Cortex of kidney (tissue), 1 donor: ENCODE measurements at places on chromosomes 12 and 14.

- no peak for DNase-seq
Observed at GRCh38 chr14:38389681-38390080, 133.8 kb upstream of the CLEC14A start.

GRCh38 chr12:111034886-111035577 lies 114.7 kb upstream of the MYL2 start:
- DNase-seq = no peak

- no peak for DNase-seq
Observed at GRCh38 chr14:53915364-53916014, 41.1 kb downstream of the BMP4 start.

GRCh38 chr12:15393037-15393436 lies 70.7 kb downstream of the PTPRO start:
- no peak for DNase-seq

DNA sequence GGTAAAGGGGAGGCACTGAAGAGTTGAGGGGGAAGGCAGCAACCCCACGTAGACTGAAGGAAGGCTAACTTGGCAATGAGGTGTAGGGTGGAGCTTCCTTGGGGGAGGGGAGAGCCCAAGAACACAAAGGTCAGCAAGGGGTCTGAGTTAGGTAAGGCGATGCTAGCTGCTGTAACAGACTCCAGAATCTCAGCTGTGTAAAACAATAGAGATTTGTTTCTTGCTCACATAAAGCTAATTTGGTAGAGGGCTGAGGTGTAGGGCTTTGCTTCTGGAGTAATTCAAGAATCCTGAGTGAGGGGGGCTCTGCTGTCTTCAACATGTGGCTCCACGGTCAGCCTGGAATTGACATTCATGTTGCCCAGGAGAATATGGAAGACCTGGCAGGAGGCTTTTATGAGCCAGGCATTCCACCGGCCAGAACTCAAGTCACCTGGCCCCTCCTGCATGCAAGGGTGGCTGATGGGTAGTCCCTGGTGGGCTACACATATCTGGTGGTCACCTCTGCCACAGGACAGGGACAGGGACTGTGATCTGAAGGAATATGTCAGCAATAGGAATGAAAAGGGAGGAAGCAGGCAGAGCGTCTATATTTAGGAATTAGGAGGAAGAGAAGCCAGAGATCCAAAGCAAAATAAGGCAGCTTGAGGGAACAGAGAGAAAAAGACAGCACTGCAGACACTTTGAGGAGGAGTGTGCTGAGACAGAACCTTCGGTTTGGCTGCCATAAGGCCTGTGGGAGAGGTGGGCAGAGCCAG lies 153.7 kb downstream of the ZFP36L1 start:
- DNase-seq = no peak

DNA sequence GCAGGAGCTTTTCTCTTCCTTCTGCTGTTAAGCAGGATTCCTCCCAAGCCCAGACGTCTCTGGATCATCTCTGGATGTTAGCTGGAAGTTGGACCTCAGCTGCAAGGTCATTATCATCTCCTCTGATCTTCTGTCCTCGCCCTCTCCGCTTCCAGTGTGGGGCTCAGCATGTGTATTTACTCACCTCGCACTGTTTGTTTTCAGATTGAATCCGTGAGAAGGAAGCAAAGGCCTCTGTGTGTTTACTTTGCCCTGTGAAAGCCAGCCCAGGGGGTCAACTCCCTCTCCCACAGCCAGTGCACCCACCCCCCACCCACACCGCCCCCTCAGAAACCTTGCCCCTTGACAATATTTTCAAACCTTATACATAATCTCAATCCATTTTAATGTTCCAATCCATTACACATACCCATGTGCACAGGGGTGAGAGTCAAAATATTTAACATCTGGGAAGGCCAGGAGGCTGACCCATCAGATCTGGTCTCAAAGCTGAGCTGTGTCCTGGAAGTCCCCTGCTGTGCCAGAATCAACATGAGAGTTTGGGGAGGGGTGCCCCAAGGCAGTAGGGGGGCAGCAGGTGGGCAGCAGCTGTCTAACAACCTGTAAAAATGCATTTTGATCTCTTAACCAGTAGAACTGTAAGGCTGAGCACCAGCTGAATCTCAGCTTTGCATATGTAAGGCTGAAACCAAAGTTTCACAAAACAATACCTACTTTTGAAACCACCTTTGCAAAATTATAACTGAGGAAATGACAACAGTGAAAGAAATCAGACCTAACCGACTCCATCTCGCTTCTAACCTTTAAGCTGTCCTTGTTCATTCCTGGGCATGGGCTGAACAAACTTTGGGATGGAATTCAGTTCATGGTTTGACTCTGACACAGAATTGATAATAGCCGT lies 157.9 kb downstream of the ZNF664 start:
- no peak for DNase-seq

GRCh38 chr12:4860741-4861140 lies 49.0 kb upstream of the KCNA1 start:
- no peak for DNase-seq

GRCh38 chr12:132030367-132031038 lies 80.8 kb downstream of the EP400 start:
- DNase-seq = no peak

- no peak for DNase-seq
Observed at GRCh38 chr12:39443929-39444209, 949 bp upstream of the KIF21A start.

GRCh38 chr14:103891667-103892215 lies 36.5 kb upstream of the TDRD9 start:
- DNase-seq = no peak

GRCh38 chr12:53505555-53506449 lies 1.5 kb downstream of the NPFF start:
- DNase-seq = no peak

- DNase-seq = no peak
Observed at GRCh38 chr14:53857625-53858344, 98.8 kb downstream of the BMP4 start.

DNA sequence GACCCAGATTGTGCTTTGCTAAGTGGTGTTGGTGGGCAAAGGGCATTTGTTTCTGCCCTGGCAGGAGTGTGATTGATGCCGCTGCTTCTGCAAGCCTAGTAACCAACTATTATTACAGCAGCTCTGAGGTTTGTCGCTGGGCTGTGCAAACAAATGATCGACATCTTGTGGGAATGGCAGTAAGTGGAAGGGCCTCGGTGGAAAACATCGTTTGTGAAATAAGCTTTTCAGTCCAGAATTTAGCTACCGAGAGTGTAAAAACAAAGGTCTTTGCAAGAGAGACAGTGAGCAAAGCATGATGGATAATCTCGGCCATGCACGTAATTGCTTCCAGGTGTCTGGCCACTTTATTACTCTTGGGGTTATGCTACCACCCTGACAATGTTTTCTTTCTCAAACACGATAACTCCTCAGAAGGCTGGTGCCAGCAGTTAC lies 397.7 kb upstream of the PRICKLE1 start:
- DNase-seq = no peak

GRCh38 chr12:52241205-52241842 lies 8.3 kb downstream of the KRT7 start:
- DNase-seq = no peak

GRCh38 chr12:106629797-106630659 lies 47.2 kb downstream of the RFX4 start:
- no peak for DNase-seq

GRCh38 chr12:68454892-68455291 lies 122.7 kb upstream of the MDM1 start:
- DNase-seq = no peak

- no peak for DNase-seq
Observed at GRCh38 chr12:11959117-11959823, 111.5 kb upstream of the BCL2L14 start.

DNA sequence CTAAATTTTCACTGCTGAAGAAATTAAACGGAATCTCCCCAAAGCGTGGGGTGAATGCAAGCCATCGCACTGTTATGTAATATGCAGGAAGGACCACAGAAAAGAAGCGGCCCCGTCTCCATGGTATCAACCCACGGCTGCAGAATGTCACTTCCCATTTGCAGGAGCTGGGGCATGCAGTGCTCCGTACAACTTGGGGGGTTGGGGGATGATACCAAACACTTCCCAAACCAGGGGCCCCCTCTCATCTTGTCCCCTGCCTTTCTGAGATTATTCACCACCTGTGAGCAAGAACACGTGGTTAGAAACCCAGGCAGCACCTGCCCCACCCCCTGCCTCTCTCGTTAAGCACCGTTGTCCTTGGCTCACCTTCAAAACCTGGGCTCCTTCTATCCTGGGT lies 505.1 kb upstream of the TMEM132C start:
- DNase-seq = no peak

DNA sequence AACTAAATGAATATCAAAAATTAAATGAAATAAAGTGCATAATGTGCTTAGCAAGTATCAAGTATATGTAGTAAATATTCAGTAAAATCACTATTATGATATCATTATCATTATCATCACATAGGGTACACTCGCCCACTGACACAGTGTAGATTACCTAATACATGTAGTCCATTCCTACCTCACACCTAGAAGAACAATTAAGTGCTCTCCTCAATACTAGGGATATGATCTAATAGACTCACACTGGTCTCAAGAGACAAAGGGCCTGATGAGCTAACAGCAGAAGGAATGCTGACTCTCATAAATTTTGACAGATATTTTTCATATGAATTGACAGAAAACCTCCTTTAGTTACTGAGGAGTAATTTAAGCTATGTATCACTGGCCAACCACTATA lies 29.1 kb downstream of the FSCB start:
- DNase-seq = no peak

- no peak for DNase-seq
Observed at GRCh38 chr12:117162633-117163032, 27.6 kb downstream of the FBXO21 start.

DNA sequence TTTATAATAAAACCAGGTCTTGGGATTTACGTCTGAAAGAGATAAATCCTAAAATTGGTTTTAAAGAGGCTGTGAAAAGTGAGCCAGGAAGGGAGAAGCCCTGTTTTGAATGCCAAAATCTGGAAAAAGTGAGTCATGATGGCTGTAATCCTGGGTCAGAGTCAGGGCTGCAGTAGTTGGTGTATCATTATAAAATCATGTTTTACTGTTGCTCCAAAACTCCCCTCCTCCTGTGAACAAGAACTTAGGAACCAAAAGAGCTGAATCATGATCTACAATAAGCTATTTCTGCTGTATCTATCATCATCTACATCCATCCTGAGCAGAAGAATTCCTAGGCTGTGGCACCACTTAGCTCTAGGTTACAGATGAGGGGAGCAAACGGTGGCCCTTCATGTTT lies 79.3 kb downstream of the LMO3 start:
- no peak for DNase-seq

DNA sequence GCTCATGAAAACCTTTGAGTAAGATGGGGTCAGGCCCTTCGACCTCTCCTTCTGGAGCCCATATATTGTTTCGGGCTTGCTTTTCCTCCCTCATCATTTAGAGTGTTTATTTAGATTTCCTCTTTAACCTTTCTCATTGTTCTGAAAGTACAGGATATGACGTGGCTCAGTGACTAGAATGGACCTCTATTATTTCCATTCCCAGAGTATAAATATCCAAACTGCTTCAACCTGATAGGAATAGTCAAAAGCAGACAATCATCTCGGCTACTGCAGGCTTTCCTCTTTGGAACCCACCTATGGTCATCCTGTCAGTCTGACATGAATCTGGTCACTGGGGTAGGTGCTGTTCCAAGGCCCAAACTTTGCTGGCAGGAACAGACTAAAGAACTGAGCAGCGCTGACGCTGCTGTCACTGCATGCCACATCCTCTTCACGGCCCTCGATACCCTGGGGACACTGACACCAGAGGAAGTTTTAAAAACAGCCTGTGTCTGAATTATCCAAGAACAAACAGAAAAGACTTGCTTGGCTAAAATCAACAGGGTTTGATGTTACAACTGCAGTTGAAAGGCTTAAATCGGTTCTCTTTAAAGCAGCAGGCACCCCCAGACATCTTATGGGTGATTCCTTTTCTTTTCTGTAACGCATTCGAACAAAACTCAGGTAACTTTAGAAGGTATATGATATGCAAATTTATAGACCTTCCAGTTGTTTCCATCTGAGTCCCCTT lies 5.0 kb upstream of the DDX47 start:
- DNase-seq = no peak

DNA sequence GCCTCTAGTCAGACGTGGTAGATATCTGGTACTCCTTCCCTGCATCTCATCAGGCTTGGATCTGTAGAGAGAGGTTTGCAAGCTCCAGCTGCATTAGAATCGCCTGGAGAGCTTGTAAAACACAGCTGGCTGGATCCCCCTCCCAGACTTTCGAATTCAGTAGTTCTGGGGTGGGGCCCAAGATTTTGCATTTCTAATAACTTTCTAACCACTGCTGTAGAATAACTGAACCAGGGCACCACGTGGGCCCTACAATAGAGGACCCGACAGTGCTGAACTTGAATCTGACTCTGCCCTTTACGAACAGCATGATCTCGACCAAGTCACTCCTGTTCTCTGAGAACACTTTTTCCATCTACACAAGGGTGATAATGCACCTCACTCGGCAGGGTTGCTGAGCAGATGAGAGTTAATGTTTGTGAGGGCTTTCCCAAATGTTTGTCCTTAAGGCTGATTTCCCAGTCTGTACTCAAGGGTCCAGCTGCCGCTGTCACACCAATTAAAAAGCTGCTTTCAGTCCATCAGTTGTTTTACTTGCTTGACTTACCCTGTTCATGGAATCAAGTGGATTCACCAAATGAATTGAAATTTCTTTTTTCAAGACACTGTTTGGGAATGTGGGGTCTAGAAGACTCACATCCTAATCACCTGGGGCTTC lies 86.6 kb upstream of the SLC24A4 start:
- DNase-seq = no peak

DNA sequence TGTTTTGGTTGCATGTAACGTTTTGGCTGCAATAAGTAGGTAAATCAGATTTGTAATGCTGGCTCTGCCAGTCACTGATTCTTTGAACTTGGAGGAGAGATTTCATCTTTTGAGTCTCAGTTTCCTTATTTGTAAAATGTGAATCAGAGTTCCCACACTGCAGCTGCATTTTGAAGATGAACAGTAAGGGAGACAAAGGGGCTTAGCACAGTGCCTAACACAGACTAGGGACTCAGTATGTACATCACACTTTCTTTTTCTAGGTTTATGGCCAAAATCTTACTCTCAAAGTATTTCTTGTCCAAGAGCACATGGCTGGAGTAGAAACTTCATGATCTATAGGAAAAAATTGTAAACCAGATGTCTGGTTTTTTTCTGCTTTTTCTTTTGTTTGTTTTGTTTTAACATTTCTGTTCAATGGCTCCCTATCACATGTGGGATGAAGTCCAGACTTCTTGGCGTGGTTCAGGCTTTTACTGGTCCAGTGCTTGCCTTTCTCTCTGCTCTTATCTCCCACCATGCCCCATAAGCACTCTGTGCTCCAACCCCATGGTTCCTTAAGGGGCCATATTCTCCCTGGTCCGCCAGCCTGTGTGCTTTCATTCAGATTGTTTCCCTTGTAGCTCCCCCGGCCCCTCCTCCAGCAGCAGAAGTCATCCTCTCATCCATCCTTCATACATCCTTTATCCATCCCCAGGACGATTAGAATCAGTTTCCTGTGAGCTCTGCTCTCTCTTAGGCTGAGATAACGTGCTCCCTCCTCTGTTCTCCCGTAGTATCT lies 58.0 kb downstream of the SYNE2 start:
- DNase-seq = no peak

- DNase-seq = no peak
Observed at GRCh38 chr14:106843951-106844483, 1317.6 kb downstream of the TMEM121 start.
